ENCODE measurements at places on chromosomes 4 and X.

DNA sequence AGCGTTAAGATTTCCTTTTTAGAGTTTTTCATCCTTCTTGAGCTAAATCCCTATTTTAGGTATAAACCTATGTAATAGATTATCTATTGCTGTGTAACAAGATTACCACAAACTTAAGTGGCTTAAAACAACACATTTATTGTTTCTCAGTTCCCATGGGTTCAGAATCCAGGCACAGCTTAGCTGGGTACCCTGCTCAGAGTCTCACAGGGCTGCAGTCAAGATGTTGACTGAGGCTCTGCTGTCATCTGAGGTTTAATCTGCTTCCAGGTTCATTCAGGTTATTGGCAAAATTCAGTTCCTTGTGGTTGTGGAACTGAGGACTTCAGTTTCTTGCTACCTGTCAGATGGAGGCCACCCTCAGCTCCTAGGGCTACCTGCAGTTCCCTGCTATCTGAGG is 60.9 kb downstream of the GK start:
- DNase-seq, result no peak

DNA sequence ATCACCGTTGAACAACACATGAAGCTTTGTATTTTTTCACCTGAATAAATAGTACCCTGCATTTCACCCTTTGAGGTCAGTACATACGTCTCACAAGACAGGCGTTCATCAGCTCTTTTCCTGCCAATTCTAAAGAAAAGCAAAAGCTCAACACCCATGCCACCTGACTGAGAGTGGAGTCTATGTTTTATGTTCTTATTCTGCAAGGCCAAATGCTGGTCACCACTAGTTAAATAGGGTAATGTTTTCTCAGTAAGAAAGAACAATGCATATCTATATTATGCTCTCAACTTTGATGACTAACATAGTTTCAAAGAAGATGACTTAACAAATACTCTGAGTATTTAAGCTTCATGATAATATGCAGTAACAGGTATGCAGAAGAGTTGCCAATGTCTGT is 336.3 kb upstream of the BMP3 start:
- no peak for DNase-seq

DNA sequence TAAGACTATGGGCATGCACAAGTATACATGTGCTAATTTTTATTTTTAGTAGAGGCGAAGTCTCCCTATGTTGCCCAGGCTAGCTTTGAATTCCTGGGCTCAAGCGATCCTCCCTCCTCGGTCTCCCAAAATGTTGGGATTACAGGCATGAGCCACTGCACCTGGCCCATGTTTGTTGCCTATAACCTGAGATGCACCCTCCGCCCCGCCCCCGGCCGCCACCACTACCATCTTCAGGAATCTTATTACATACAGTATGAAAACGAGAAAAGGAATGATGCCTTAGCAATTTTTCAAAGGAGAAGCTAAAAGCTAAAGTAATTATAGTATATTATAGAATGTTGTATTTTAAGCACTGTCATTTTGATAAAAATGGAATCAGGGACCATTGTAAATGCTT is 61.2 kb downstream of the POU4F2 start:
- no peak for DNase-seq

DNA sequence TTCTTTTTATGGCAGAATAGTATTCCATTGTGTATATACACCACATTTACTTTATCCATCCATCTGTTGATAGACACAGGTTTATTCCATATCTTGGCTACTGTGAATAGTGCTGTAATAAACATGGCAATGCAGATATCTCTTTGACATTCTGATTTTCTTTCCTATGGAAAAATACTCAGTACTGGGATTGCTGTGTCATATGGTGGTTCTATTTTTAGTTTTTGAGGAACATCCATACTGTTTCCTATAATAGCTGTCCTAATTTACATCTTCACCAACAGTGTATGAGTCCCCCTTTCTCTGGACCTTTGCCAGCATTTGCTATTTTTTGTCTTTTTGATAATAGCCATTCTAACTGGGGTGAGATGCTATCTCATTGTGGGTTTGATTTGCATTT is 73.5 kb downstream of the GPAT3 start:
- DNase-seq, result no peak

All from anterior cingulate cortex (tissue), 58 donors.